ENCODE measurements at places on chromosomes 7 and 10.

- no peak for DNase-seq
Measured at GRCh38 chr7:128201067-128201689, 39.9 kb upstream of the LEP start.

- DNase-seq = no peak
Measured at GRCh38 chr7:120138497-120138896, 134.5 kb upstream of the KCND2 start.

DNA sequence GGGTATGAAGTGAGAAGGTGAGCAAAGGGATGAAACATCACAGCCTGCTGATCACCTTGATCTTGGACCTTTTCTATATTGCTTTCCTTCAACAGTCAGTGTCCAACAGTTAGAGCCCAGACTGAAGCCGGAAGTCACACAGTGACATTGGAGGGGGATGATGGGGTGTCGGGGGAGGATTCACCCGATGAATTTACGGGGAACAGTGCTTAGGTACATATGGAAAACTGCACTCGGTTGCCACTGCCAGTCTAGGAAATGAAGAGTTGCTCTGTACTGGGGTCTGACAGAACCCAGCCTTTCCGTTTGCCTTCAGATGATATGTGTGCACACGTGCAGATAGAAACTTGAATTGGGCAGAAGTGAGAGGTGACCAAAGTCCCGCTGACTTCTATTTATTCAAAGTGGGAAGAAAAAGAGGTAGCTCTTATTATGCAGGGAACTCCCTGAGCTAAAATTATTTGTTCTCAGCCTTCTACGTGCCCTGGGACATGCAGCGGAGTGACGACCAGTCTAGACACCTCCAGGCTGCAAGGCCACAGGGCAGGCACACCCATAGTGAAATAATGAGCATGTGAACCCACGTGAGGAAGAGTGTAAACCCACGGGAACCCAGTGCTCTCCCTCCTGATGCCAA, 107.2 kb upstream of the INHBA start:
- DNase-seq = no peak

DNA sequence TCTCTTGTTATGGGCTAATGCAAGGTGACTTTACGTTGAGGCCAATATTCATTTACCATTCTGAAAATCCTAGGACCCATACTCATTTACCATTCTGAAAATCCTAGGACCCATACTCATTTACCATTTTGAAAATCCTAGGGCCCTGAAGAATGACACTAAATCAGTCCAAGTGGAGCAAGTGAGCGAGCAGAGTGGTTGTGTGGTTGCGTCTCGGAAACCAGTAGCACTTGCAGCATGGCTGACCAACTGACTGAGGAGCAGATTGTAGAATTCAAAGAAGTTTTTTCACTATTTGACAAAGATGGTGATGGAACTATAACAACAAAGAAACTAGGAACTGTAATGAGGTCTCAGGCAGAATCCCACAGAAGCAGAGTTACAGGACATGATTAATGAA, 6.9 kb downstream of the SAR1A start:
- no peak for DNase-seq

DNA sequence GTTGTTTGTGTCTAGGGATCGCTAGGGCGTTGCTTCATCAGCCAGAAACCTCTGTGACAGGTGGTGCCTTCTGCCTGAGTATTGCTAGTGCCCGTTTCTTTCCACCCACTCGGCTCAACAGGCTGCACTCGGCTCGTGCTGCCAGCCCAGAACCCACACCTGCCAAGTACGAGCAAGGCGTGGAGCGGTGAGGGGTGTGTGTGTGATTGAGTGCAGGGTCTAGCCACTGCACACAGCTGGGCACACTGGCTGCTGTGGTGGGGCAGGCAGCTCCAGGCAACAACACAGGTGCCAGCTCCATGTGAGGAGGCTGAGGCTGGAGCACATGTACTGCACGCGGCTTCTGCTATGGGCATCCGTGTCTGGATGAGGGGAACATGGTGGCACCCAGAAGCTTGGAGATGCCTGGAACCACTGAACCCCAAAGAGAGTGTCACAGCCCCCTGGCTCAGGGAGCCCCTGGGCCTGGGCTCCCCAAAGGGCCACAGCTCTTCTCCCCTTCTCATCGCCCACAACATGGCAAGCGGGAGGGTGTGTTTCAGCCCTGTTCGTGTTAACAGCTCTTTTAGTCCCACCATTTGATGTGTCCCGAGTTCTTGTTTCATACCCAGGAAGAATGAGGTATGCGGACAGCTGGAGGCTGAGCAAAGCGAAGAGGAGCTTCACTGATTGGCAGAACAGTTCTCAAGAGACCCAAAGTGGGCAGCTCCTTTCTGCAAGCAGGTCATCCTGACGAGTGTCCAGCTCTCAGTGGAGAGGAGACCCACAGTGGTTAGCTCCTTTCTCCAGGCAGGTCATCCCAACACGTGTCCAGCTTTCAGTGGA, 78.1 kb downstream of the HDAC9 start:
- no peak for DNase-seq

DNA sequence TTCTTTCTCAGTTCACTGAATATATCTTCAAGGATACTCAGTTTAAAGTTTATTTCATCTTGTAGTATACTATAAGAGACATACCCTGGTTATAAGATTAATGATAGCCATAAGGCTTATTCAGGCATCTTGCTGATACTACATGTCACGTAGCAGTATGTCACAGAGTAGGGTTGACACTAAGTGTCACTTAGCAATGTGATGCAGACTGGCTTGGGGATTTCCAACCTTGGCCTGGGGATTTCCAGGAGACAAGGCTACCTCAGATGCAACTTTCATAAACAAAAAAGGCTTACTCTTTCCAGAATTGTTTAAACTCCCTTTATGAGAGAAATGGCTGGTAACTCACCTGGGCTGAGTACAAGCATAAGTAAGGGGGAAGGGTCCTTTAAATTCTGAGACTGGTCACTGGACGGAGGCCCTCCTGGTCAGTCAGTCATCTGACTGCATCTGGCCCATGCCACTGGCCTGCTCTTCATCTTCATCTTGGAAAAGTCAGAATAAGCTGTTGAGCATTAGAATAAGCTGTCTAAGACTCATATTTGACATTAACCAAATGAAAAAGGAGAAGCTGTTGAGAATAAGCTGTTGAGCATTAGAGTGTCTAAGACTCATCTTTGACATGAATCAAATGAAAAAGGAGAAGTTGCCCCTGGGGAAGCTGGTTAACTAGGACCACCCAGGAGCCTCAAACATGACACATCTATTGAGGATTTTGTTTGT, 9.5 kb downstream of the SLC13A1 start:
- DNase-seq = no peak

DNA sequence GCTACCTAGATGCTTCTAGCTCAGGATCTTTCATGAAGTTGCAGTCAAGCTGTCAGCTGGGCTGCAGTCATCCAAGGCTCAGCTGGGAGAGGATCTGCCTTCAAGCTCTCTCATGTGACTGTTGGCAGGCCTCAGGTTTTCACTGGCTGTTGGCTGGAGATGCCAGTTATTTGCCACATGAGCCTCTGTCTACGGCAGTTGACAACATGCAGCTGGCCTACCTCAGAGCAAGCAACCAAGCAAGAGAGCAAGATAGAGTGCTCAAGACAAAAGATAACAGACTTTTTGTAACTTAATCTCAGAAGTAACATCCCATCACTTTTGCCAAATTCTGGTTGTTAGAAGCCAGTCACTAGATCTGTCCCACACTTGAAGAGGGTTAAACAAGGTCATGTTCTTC, 125.8 kb downstream of the TPST1 start:
- DNase-seq = no peak

GRCh38 chr10:120455004-120455403, 2.0 kb upstream of the PLPP4 start:
- no peak for DNase-seq

- DNase-seq = no peak
Measured at GRCh38 chr10:111086574-111086973, 9.7 kb downstream of the ADRA2A start.

GRCh38 chr10:131668903-131669302, 231.9 kb upstream of the PPP2R2D start:
- no peak for DNase-seq

- DNase-seq = no peak
Measured at GRCh38 chr10:88565072-88565471, 18.0 kb downstream of the RNLS start.

DNA sequence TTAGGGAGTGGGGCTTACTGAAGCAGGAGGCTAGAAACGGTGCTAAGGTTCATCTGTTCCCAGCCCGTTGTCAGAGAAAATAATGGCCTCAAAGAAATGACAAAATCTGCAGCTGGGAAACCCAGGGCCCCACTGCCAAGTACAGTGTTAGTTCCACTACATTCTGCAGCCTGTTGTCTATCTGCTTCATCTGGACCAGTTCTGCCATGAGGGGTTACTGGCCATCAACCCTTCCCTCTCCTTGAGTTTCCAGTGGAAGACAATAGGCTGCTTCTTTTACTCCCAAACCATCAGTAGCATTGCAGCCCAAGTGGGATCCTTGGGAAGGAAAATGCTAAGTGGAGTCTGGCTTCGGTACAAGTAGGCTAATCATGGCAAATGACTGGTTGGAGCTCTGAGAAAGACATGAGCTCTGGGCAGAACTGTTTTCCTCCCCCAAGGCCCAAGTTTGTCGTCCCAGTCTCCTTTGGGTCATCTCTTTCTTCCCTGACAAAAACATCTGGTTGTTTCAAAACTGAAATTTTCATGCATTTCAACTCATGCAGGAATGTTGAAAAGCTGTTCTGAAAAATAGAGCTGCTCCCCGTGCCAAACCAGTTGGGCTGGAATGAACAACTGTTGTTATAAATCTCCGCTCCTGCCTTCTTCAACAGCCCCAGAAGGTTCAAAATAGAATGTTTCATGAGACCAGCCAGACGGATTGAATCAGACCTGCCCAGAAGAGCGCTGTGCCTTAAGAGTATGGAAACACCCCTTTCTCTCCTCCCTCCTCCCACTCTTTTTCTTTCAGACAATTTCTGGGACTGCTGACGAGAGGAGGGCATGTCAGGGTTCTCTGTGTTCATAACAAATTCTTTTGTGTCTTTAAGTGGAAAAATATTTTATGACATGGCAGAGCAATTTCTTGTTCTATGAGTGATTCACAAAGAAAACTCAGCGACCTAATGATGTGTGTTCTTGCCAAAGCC, 116.6 kb downstream of the RAB18 start:
- DNase-seq = no peak

GRCh38 chr10:116312548-116312947, 11.7 kb upstream of the CCDC172 start:
- DNase-seq = no peak

GRCh38 chr10:32210306-32211045, 136.5 kb downstream of the EPC1 start:
- no peak for DNase-seq

DNA sequence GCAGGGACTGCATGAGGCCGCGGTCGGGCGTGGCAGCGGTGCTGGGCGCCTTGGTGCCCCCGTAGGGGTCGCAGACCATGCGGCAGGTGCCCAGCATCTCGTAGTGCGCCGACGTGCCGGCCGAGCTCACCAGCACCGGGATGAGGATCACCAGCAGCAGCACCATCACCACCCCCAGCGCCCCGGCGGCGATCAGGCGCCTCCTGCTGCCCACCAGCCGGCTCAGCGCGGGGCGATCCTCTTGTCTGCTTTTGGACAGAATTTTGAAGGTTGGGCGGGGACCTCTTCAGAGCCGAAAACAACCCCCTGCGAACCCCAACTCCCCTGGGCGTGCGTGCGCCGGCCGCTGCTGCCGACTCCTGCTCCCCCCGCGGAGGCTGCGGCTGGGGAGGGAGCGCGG, 779 bp downstream of the C1QL3 start:
- DNase-seq = no peak

GRCh38 chr7:92806496-92806895, 29.9 kb downstream of the CDK6 start:
- DNase-seq = no peak

DNA sequence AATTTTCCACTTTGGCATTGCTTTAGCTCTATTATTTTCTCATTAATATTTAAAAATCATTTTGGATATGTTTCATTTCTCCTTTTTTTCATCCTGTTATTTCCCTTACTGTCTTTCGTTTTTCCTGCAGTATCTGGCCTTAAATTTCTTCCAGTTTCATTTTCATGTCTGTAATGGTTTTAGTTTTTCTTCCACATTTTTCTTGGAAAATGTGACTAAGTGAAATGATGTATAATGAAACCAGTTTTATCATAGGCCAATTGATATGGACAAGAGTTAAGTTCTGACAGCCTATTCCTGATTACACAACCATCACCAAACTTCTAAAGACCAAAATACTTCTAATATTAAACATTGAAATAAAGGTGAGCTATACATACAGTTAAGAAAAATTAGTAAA, 158.5 kb downstream of the LHFPL3 start:
- no peak for DNase-seq

GRCh38 chr7:131829947-131830558, 273.6 kb upstream of the PODXL start:
- DNase-seq = no peak

GRCh38 chr10:27251554-27251953, 11.0 kb upstream of the ACBD5 start:
- DNase-seq = no peak

- no peak for DNase-seq
Measured at GRCh38 chr10:86597306-86597705, 57.0 kb upstream of the OPN4 start.

DNA sequence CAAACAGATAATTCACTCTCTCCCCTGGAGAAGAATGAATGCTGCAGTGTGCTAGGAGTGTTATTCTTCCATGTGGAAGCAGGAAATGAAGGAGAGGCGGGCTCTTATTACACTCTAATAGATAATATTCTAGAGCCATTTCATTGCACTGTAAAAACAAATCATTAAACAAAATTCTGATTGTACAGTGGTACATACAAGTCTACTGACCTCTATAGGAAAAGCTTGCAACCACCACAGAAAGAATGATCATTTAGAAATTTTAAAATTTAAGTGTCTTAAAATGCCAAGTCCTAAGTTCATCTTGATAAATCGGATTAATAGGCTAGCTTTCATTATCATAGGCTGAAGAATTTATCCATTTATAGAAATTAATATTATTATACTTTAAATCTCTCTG, 960.3 kb upstream of the LRRN3 start:
- peak; percentile 25 for DNase-seq

- no peak for DNase-seq
Measured at GRCh38 chr7:41466760-41467384, 236.0 kb downstream of the INHBA start.

DNA sequence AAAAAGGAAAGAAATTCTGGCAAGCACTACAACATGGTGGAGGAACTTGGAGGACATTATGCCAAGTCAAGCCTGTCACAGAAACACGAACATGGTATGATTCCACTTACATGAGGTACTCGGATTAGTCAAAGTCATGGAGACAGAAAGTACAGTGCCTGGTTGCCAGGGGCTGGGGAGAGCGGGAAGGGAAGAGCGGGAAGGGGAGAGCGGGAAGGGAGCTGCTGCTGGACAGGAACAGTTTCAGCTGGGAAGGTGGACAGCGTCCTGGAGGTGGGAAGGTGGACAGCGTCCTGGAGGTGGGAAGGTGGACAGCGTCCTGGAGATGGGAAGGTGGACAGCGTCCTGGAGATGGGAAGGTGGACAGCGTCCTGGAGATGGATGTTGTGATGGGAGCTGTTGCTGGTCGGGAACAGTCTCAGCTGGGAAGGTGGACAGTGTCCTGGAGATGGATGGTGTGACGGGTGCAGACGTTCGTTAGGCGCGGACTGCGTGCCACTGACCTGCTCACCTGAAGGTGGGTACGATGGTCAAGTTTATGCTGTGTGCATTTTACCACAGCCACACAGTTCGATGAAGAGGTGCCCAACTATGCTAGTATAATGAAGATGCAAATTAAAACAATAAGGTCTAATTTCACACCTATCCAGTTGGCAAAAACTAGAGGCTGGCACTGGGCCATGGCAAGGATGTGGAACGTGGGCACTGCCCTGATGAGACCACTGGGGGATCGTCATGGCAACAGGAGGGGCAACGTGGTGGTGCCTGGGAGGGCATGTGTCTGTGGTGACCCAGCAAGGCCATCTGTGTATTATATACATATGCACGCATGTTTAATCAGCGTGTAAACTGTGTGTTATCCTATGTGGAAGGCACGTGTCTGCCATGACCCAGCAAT, 103.8 kb downstream of the NKX6-2 start:
- DNase-seq = no peak
